Spleen (tissue), 13 donors: ENCODE measurements at places on chromosomes 16 and 17. TPM values are rescaled to one million over a fixed set of nuclear protein-coding genes. Genes with fewer than 3 reads are reported as not detected.

SCNN1B gene
- 4.0 TPM for total RNA-seq

RAC3 gene
- total RNA-seq: 1.1 TPM

FBXL16 gene
- total RNA-seq: 2.0 TPM

- DNase-seq: no peak
Observed at GRCh38 chr16:89375686-89376085, 114.7 kb downstream of the ANKRD11 start.

DNA sequence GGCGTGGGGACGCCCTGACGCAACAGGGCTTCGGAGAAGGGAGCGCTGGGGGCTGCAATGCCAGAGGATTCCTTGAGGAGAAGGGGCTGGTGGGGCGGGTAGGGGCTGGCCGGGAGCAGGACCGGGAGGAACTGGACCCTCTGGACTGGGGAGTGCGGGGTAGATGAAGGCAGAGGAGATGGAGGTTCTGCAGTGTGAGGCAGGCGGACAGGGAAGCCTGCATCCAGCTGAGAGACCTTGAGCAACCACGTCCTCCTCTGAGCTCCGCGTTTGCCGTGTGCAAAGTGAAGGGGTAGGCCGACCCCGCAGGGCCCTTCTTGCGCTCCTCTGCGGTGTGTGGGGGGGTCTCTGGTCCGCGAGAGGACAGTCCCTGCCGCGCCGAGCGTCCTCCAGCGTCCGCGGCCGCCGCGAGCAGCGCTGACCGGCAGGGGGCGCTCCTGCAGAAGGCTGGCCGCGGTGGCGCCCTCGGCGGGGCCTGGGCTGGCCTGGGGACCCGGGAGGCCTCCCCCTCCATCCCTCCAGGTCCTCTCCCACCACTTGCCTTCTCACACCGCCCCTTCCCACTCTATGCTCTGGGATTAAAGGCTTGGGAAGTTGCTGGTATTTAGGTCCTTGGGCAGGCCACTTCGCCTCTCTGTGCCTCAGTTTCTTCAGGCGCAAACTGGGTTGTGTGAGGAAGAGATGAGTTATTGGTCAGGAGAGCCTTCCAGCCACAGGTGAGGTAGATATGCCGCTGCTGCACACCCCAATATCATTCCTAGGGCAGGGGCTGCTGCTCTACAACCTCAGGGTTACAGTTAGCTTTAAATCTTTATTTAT, 9.6 kb upstream of the WNT9B start:
- DNase-seq: no peak

DNA sequence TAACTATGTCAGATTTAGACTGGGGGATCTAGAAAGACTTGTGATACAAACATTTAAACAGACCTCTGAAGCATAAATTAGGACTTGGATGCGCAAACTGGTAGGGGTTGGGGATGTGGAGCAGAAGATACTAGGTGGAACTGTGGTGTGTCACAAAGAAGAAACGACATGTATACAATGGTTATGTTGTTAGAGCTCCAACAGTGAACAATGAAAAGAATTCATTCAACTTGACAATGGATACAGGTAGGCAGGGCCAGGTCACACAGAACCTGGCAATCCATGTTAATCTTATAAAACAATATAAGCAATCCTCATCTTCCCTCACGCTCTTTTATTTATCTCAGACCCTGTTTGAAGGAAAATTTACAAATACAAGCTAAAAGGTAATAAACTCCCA, 102.0 kb downstream of the CDC27 start:
- no peak for DNase-seq
